ENCODE measurements at places on chromosomes 3 and 15.

GRCh38 chr15:40439461-40439959 lies 1.2 kb upstream of the BAHD1 start:
- DNase-seq, result no peak

DNA sequence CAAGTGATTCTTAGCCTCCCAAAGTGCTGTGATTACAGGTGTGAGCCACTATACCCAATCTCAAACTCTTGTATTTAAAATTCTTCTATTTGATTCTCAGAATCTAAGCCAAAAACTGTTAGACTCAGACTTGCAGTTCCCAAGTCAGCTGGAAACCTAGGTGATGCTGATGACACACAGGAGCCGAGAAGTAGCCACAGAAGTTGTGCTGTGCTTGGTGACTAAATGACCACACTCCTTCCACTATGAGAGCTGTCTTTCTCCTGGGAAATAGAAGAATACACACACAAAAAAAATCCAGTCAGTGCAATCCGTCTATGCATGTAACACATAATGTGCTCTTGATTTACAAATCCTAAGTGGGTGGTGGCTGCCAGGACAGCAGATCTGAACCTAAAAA lies 33.9 kb downstream of the ILDR1 start:
- no peak for DNase-seq

GRCh38 chr15:58524247-58524646 lies 92.5 kb downstream of the LIPC start:
- DNase-seq, result no peak

GRCh38 chr3:99674086-99674789 lies 35.8 kb downstream of the COL8A1 start:
- no peak for DNase-seq

GRCh38 chr15:40469776-40470390 lies 901 bp upstream of the CHST14 start:
- DNase-seq, result no peak

DNA sequence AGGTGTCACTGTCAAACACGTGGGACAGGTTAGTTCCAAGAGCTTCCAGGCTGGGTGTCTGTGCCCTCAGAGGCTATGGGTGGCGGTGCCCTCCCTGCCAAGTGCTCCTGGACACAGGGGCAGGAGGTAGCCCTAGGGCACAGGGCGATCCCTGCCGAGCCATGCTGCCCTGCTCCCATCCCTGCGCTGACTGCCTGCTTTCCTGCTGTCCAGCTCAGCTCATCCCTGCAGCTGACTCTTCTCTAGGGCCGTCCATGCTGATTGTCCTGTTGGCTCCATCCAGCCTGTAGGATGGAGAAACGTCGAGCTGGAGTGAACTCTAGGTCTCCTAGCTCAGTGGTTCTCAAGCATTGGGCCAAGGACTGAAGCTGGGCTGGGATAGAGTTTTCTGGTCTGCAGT lies 3.7 kb downstream of the PDIA5 start:
- no peak for DNase-seq

DNA sequence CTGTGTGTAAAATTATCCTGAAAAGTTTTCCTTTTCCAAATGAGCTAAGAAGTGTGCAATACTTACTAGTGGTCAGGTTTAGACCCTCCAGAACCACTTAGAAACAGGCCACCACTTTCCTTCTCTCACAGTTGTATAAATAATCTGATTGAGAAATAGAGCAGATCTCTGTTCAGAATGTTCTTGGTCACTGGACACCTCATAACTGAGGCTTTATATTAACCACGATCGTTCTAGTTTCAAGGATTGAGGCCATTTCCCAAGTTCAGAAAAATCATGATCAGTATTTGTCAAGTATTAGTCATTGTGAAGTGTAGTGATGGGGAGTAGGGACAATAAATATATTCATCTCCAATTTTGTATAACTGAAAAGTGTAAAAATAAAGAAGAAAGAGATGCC lies 1.0 kb upstream of the MAP3K13 start:
- no peak for DNase-seq

DNA sequence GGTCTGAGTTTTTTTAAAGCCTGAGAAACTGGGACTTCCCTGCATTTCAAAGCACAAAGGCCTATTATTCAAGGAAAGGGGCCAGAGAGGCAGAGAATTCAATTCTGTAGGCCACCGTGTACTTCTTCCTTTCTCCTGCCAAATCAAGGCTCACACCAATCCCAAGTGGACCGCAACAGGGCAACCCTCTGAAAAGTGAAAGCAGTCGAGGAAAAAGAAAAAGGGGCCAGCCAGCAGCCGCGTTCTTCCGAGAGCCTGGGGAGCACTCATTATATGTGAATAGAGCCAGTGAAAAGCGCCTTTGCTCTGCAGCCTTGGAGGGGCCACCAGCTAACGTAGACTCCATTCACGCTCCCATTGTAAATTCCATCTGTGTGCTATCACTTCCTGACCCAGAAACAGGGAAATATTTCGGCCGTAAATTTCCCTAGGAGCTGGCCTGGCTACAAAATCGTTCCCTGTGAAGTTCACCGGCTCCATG lies 45.9 kb upstream of the THUMPD3 start:
- no peak for DNase-seq

DNA sequence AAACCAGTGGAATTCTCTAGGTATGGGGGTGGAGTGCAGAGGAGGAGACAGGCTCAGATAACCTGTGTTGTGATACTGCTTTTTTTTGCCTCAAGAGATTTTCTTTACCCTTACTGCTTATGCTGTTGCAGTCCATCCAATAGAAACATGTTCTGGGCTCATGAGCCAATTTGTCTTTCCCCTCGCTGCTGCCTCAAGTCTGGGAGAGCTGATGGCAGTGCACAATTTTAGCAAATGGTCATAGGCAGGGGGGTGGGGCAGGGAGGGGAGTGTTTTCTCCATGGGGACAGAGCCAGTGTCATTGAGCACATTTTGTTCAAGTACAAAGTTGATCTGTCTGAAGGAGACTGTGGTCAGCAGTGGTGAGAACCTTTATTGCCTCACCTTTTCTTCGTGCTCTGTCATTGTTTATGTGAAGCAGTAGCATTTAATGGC lies 134.9 kb downstream of the MBNL1 start:
- DNase-seq, result no peak

GRCh38 chr3:120198305-120198878 lies 86.6 kb downstream of the GPR156 start:
- DNase-seq, result peak; percentile 30

All from GM12865 (cell line).